ENCODE measurements at places on chromosomes 12 and 14.

DNA sequence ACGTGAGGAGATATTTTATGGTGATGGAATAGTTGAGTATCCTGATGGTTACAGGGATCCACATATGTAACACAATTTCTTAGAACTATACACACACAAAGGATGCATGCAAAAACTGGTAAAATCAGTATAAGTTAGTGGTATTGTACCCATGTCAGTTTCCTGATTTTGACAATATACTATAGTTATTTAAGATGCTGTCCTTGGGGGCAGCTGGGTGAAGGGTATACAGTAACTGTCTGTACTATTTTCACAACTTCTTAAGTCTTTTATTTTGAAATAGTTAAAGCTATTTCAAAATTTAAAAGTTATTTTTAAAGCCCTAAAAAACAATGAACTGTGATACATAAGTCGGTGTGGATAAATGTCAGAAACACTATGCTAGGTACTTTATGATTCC, 24.5 kb upstream of the POLR3B start:
- no peak for DNase-seq

GRCh38 chr12:14828892-14829291, 14.4 kb downstream of the ART4 start:
- DNase-seq, result no peak

DNA sequence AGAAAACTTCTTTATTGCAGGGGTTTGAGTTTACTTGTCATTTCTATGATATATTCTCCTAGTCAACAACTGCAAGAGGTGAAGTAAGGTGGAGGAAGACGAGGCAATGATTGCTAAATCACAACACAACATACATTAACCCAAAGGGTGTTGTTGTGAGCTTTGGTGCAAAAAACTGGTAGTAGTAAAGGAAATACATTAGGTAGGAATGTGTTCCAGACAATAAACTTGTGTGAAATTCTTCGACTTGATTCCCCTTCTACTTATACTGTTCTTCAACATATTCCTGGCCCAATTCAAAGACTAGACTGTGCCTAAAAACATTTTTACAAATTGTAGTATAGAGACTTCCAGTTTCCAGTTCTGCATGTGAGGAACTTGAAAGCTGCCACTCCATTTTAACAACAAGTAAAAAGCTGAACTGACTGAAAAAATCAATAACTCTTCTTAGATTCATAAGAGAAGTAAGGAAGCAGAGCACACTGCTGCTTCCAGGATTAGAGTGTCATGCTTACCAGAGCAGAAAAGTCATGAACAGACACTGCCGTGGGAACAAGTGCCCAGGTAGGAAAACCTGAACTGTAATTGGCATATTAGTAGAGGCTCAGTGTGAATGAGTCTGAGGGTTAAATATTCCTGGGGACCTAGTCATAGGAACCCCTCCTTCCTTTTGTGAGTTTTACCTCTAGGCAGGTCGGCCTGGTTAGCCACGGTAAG, 22.2 kb downstream of the COX8C start:
- DNase-seq, result no peak

GRCh38 chr14:94689985-94690400, 77.8 kb downstream of the SERPINA3 start:
- no peak for DNase-seq

DNA sequence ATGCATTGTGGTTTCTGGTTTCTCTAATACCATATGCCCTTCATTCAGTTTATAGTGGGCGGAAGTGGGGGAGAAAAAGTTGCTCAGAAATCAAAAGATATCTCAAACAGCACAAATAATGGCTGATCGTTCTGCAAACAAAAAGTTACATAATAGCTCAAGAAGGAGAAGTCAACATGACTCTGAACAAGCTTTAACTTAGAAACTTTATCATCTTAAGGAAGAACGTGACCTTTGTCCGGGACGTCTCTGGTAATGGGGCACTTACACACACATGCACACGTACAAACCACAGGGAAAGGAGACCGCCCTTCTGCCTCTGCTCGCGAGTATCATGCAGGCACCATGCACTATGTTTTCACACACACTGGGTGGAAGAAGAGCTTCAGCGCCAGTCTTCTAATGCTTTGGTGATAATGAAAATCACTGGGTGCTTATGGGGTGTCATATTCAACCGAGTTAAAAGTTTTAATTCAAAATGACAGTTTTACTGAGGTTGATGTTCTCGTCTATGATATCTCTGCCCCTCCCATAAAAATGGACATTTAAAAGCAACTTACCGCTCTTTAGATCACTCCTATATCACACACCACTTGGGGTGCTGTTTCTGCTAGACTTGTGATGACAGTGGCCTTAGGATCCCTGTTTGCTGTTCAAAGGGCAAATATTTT, 4.7 kb downstream of the FOS start:
- DNase-seq, result no peak

GRCh38 chr12:29625359-29625953, 128.0 kb upstream of the OVCH1 start:
- DNase-seq, result no peak

- DNase-seq, result no peak
Observed at GRCh38 chr12:104307655-104308000, 4.1 kb downstream of the EID3 start.

GRCh38 chr12:46790066-46790465, 35.7 kb downstream of the SLC38A4 start:
- no peak for DNase-seq

GRCh38 chr12:23221066-23221465, 596.1 kb downstream of the ETNK1 start:
- DNase-seq, result no peak

DNA sequence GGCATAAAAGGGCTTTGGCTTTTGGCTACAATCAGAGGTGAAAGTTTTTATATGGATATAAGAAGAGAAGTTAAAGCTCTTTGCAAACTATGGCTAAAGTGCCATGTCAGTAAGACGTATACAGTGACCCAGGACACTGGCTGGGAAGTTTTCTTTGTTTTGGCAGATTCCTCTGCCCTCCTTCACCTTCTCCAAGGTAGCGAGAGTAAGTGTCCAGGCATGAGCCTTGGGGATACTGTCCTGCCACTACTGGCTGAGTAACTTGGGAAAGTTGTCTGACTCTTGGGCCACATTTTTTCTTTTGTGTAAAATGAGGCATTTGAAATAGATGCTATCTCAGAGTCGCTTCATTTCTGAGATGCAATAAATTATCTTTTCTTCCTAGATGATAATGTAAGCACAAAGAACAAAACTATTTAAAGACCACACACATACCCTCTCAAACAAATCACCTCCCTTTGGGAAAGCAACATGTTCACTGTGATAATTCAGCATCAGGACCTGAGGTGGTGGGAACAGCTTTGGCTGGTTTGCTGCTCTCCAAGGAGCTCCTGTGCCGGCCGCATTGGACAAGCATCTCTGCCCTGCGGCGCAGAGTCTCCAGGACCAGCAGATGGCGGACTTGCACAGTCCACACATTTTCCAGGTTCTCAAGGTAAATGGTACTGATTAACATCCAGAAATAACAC, 106.3 kb downstream of the PTCSC3 start:
- DNase-seq, result peak; percentile 48

- DNase-seq, result no peak
Observed at GRCh38 chr12:78338054-78338785, 507.5 kb downstream of the NAV3 start.

DNA sequence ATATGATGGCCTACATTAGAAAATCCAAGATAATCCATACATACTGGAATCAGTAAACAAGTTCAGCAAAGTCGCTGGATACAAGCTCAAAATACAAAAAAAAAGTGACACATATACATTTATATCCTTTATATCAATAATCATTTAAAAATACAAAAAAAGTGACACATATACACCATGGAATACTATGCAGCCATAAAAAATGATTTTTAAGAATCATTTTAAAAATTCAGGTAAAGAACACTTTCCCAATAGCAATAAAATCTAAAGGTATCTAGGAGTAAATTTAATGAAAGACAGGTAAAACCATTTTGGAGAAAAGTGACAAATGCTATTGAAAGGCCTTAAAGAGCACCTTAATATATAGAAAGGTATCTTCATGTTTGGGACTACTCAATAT, 111.9 kb downstream of the NTN4 start:
- no peak for DNase-seq

Data from EL (cell line).